ENCODE measurements at places on chromosomes 11 and 22.
A peak's percentile ranks its signal among the peaks of the same experiment; 100 is the strongest.

DNA sequence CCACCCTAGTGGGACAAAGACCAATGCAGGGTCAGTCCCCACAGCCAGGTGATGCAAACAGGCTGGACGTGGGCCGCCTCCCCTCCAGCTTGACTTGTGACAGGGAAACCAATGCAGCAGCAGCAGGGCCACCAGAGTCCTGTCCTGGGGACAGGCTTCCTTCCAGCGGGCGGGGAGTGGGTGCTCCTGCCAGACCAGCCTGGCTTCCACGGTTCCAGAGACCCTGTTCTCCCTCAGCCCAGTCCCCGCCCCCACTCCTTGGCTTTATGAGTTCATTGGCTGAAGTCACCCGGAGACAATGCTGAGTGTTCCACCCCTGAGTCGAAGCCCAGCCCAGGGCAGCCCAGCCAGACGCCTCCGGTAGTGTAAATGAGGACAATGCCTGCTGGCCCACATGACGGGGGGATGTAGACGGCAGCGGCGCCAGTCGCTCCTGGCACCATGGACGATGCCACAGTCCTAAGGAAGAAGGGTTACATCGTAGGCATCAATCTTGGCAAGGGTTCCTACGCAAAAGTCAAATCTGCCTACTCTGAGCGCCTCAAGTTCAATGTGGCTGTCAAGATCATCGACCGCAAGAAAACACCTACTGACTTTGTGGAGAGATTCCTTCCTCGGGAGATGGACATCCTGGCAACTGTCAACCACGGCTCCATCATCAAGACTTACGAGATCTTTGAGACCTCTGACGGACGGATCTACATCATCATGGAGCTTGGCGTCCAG, at the start of gene TSSK2:
Gene TSSK2, plus strand, starts transcription at position 350 of the 726 bp plus-strand sequence. Its CDS starts 92 bp downstream, at position 442.
- DNase-seq, result no peak

GRCh38 chr11:131822506-131822905, 452.1 kb downstream of the NTM start:
- DNase-seq, result no peak

DNA sequence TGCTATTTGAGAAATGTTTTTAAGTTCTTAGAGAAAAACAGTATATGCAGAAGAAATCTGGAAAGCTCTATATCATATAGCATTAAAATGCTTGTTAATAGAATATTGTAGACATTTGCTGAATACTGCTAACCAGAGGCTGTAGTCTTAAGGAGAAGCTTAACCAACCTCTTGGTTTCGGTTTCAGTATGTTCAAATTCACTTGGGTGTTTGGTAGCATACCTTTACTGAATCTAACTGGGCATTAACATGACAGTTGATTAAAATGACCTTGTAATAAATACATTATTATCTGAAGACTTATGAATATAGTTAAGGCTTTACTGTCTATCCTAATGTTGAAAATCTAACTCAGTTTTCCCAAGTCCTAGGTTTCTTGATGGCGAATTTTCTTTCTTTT, 5.4 kb downstream of the PCF11 start:
- DNase-seq, result no peak

- no peak for DNase-seq
Observed at GRCh38 chr11:97912629-97913028, 1108.1 kb upstream of the CNTN5 start.

- DNase-seq, result no peak
Observed at GRCh38 chr11:44955015-44955738, 4.5 kb upstream of the TP53I11 start.

GRCh38 chr11:118928870-118929500, 3.3 kb upstream of the BCL9L start:
- DNase-seq, result no peak

- no peak for DNase-seq
Observed at GRCh38 chr22:22362936-22363335, 118.3 kb downstream of the VPREB1 start.

DNA sequence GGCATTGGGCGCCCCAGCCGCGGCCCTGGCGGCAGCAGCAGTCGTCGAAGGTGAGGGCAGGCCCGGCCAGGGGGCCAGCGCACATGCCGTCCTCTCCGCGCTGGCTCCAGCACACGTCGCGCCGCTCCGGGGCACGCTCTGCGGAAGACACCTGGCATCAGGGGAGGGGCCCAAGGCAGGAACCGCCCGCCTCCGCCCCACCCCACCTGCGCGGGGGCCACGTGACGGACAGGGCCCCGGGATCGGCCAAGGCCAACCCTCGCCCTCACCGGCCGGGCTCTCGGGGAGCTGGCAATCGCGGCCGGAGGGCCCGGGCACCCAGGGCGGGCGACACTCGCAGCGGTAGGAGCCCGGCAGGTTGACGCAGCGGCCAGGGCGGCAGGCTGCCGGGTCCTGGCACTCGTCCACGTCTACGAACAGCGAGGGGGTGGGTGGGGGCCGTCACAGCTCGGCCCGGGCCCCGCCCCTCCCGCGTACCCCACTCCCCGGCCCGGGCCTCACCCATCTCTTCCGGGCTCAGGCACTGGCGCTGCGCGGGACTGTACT, 14.9 kb downstream of the SCYL1 start:
- no peak for DNase-seq

DNA sequence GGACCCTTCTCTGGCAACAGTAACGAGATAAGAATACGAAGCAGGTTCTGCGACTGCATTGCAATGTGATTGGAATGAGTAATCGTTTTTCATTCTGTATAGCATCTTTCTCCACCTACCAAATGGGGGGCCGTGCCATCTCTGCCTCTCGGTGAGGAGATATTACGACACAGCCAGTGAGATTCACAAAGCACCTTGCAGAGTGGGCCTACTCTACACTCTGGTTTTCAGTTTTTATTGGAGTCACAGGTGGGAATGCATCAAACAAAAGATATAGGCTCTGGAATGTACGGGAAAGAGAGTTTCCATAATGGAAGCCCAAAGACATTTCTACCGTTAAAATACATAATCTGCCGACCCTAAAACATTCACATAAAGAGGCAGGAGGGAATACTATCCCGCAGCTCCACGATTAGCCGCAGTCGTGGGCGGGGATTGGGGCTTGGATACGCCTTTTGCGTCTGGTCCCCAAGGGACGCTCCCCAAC, 423 bp upstream of the RTN3 start:
- no peak for DNase-seq

- DNase-seq, result no peak
Observed at GRCh38 chr11:34433899-34434298, 4.8 kb upstream of the CAT start.

DNA sequence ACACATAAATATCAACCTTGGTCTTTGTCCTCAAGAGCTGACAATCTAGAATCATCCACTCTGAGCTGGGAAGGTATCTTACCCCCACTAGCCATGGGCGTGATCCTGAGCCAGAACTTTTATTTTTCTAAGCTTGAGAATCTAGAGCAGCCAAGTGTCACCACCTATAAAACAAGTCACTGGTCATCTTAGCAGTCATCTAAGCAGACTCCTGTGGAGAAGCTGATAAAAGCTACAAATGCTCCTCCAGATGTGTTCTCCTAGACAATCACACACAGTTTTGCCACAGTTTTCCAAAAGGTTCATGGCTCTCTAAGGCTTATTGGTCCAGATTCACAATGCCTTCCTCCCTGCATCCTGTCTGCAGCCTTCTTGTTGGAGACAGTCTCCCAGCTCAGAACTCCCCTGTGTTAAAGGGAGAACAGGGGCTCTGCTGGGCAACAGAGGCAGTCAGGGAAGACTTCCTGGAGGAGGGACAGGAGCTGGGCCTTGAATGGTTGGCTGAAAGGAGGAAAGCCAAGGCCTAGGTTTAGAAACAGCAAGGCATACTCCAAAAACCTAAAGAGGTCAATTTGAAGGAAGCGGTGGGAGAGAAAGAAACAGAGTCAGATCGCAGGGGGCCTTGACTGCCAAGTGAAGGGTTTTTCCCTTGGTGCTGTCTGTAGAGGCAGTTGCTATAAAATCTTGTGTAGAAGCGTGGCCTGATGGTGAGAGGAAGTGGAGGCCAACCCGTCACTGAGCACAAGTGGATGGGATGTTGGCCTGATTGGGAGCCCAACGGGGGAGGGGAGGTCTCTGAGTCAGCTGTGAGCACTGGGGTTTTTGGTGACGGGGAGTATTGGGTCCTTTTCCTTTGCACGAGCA, 42.0 kb downstream of the ALX4 start:
- DNase-seq, result no peak

DNA sequence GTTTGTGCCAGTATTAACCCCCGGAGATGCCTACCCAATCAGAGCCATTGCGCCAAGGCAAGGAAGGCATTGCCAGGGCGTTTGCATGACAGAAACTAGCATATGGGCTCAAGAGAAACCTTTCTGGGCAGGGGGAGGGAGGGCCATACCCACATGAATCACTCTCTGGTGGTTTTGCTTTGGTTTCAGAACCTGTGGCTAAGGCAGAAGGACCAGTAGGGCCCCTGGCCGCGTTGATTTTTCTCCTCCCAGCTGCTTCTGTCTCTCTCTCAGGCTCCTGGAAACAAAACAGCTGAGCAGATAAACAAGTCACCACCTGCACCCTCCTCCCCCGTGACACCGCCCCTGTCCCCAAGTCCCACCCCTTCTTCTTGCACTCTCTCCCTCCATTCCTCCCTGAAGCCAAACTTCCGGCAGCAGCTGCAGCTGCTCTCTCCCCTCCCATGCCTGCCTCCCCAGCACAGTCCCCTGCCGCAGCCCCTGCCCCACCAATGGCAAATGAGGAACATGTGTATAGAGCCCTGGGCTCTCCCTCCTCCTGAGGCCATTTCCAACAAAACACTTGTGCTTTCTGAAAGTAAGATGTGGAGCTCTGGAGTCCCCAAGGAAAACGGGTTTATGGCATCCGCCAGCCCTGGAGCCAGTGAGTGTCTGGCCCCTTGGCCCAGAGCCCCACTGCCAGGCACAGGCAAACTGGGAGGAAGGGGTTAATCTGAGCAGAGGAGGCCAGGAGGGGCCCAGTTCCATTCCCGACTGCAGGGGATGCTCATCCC, 39.0 kb upstream of the ADA2 start:
- DNase-seq, result no peak

- no peak for DNase-seq
Observed at GRCh38 chr11:35348898-35349687, 70.3 kb downstream of the SLC1A2 start.

- no peak for DNase-seq
Observed at GRCh38 chr22:47748957-47749356, 986.5 kb downstream of the TBC1D22A start.

DNA sequence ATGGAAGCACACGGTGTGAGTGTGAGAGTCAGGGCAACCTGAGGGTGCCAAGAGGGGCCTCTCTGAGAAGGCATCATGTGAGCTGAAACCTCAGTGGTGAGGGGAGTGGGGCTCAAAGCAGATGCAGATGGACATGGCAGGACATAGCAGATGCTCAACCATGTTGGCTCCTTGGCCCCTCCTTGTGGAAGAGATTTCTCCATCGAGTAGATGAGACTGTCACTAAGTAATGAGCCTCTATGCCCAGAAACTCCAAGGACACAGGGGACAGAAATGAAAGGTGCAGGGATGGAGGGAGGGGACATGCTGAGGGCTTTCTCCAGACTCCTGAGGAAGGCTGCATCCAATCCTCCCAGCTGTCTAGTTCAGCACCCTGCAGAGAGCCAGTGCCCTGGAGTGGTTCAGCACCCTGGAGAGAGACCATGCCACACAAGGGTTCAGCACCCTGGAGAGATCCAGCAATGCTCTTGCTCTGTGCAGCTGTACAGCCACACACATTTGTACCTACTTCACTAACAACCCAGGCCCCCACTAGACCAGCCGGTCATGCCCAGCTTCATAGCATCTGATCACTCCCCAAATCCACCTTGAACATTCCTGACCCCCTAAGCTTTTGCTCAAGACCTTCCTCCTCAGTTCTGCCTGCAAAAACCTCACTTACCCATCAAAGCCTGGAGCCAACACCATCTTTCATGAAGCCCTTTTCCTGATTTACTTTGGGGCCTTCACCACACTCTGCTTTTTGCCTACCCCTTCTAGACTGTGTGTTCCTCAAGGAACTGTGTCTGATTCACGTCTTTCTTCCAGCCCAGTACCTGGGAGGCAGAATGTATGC, 252.0 kb downstream of the CTTN start:
- peak; percentile 38 for DNase-seq

DNA sequence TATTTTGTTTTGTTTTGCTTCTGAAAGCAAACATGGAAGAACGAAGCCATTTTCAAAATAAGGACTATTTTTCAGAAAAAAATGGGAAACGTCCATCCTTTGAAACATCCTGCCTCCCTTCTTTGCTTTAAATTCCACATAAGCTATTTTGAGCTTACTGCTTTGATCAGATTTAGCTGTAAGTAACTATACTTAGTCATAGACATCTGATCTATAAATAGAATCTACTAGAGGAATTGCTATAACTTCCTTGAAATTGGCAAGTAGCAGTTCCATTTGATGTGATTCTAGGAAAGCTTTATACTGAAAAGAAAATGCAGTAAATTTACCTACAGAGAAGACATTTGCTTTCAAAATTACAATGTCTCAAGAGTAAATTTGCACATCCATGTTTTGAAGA, 305.8 kb downstream of the TTC28 start:
- no peak for DNase-seq

DNA sequence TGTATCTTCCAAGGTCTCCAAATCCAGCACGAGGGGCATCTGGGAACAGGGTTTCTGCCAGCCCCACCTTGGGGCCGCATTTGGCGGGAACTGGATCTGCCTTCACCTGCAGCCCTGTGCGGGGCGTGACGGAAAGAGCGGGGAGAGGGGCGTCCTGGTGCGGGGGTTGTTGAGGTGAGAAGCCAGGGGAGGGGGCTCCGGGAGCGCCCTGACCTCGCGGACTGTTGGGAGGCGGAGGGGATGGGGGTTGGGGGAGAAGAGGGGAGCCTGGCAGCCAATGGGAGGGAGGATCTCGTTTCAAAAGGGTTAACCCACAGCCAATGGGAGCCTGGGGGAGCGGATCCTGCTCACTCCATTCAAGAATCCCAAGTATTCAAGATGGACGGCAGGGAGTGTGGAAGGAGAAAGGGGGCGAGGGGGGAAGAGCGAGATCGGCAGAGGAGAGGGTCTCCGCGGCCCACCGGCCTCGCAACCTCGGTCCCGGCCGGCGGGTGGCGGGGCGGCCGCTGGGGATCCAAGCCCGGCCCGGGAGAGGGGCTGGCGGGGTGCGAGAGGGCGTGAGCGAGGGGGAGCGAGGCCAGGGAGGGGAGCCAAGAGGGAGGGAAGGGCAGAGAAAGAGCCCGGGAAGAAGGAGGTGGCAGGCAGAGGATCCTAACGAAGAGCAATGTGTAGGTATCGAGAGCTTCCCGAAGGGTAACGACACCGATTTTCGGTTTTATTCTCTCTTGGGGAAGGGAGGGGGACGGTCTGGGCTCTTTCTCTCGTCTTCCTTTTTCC, 11.5 kb downstream of the YPEL4 start:
- peak; percentile 54 for DNase-seq

DNA sequence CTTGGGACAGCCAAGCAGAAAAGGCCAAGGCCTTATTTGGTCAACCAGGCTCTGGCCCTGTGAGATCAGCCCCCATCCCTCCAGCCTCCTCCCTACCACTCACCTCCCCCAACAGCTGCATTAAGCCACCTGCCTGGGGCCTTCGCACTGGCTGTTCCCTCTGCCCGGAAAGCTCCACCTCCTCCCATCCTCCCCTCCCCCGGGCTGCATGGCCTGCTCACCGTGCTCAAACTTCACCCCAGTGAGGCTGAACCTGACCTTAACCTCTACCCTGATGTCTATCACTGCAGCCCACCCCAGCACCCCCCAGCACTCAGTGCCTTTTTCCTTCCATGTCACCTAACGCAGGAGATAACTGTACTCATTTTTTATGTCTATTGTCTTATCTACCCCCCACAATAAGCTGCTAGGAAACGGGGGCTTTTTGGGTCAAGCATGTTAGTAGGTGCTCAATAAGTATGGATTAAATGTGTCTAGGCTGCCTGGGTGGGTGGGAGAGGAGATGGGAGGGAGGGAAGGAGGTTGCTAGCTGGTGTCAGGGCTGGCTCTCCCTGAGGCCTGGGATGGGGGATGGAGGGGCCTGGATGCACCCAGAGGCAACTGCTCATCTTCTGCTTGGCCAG, 912 bp downstream of the PTPRCAP start:
- no peak for DNase-seq
